ENCODE measurements at places on chromosomes 3 and 15.

DNA sequence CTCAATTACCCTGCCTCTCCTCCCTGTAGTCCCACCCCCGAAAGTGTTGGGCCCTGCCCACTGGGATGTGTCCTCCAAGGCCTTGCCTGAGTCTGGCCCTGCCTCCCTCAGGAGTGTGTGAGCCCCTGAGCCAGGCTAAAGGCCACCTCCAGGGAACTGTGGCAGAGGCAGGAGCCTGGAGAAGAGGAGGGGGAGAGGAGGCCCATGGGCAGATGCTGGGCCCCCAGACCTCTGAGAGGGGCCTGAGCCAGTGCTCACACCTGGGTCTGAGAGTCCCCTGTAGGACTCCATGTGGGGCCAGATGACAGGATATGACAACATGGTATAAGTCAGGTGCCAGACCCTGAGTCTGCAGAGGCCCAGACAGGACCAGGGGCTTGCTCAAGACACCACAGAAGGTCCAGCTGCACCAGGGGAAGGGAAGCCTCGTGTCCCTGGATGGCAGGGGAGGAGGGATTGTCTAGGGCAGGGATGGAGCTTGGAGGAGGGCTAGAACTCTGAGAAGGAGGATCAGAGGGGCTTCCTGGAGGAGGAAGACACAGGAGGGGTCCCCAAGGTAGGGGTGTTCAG, 217.9 kb downstream of the TBC1D2B start:
- DNase-seq, result no peak

- no peak for DNase-seq
These were observed 95.4 kb upstream of the CCDC80 start for GRCh38 chr3:112736386-112736785.

DNA sequence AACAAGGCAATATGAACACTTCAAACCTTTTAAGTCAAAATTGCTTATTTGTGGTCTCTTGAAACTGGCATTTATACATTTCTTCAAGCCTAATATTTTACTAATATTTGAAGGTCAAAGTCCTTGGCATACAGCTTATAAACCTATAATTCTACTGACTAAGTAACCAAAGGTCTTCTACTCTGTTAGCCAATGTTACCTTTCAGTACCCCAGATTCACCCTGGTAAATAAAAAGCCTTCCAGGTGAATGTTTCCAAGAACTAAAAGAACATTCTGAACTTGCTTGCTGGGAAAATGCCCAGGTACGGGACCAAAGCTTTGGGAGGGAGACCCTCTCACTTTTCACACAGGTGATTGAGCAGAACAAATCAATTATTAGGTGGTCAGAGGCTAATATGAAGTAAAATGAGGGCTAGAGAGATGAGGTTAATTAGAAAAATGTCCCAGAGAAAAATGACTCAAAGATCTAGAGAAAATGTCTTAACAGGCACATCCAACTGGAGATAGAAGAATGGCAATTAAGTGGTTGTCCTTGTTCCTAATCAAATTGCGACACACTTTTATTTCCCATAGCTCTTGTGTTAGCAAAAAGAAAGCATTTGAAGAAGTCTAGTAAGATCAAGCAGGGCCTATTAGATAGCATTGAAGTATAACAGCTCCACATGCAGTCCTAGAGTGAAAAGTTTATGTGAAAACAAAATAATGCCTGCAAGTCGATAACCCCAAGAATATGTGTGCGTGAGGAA, 232.0 kb downstream of the FOXP1 start:
- no peak for DNase-seq

GRCh38 chr15:43777267-43777914, 625 bp upstream of the ELL3 start:
- DNase-seq, result no peak

DNA sequence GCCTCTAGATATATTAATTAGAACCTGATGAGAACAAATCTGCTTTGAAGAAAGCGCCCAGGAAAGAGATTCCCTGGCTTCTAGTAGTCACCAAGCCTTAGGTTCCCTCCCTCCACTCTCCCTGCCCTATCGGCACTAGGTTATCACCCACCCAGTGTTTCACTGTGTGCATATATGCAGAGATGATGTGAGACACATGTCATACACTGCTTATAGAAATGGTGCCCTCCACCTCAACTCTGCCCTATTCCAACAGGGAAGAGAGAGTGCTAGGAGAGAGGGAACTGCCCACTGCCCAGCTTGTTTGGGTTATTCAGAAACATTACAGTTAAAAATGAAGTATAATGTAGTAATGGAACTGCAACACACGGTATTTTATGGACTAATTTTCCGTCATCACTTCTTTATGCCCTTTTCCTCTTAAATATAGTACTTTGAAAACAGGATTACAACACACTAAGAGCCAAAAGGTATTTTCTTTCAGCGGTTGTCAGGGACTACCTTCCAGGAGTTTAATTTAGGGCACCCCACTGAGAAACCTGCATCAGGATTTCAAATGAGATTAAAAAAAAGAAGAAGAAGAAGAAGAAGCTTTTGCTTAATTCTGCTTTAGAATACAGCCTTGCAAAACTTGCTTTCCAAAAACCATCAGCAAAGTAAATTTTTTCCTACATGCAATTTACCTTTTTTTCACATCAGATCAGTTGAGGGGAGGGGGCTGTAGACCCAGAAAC, 55.3 kb downstream of the MEIS2 start:
- DNase-seq, result no peak

GRCh38 chr3:70980646-70981170, 602.8 kb downstream of the FOXP1 start:
- DNase-seq, result no peak

- no peak for DNase-seq
These were observed 11.1 kb upstream of the MBNL1 start for GRCh38 chr3:152257563-152258035.
